ENCODE measurements at places on chromosomes 3 and 15.

GRCh38 chr3:21587894-21588293 lies 163.1 kb downstream of the ZNF385D start:
- no peak for DNase-seq

DNA sequence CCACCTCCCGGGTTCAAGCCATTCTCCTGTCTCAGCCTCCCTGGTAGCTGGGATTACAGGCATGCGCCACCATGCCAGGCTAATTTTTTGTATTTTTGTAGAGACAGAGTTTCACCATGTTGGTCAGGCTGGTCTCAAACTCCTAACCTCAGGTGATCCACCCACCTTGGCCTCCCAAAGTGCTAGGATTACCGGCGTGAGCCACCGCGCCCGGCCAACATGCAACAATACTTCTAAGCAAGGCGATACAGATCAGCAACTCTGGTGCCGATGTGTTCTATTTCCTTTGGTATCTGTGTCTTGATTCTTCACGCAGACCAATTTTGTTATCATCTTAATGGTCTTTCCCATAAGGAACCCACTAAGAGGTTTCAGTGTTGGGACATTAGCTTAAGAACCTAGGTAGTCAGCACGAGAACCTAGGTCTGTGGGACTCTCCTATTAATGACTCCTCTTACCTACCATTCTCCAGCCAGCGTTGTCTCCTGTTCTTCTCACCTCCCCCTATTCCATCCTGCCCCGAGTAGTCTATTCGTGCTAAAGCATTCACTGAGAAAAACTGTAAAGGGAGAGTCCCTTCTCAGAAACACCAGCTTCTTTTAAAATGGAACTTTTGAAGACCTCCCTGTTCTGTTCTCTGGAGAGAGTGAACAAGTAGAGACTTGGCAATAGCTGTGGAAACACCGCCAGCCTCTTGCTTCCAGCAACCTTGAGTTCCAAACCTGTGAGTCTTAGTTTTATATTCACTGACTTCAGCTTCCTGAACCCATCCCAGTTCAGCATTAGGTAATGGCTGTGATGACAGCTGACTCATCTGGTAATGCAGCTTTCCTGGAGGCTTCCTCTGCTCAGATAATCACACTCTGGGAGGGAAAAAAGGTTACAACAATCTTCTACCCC lies 61.2 kb downstream of the TSC22D2 start:
- DNase-seq: no peak

GRCh38 chr3:143526011-143526545 lies 322.2 kb downstream of the SLC9A9 start:
- DNase-seq: no peak

- no peak for DNase-seq
Observed at GRCh38 chr3:68915973-68916372, 16.4 kb downstream of the TAFA4 start.

GRCh38 chr3:189756582-189757078 lies 125.4 kb downstream of the TP63 start:
- no peak for DNase-seq

DNA sequence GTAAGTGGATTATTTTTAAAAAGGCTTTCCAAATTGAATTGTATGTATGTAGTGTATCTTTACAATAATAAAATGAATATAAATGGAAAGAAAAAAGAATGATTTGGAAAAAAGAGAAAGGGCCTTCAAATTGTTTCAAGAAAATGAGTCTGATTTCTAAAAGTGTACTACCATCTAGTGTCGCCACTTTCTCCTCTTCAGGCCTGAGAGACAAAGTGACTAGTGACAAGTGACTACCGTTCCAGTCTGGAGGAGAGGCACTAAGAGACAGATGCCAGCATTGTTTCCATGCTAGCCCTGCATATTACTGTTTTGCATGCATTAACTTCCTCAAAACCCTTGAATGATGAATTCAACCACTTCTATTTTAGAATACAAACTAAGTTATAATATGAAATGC lies 39.3 kb downstream of the P3H2 start:
- DNase-seq: no peak

- DNase-seq: no peak
Observed at GRCh38 chr3:181212271-181212670, 222.7 kb upstream of the DNAJC19 start.

DNA sequence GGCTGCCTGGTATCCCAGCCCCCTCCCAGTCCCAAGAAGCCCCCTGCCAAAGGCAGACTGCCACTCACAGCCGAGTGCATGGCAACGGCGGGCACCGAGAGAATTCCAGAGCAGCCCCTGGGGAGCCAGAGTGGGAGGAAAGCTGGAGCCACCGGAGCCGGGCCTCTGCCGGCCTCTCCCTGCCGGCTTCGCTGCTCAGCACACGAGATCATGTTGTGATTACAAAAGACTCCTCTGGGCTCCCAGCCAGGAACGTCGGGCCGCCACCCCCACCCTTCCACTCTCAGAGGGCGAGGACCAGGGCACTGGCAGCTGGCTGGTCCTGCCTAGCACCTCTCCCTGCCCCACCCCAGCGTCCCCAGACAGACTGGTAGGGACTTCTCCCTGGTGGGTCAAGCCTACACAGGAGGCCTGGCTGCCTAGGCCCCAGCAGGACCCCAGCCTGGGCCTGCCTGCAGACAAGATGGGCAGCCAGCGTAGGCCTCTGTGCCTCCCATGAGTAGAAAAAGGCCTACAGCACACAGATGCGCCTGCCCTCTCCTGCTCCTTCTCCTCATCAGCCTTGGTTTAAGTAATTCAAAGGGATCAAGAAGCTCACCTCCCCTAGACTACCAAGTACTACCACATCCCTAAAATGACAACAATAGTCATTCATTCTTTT lies at the start of gene CCDC9B:
CCDC9B (minus strand) TSS at position 200 of the 661 bp plus-strand sequence; CDS start at position 80, 120 bp downstream.
- DNase-seq: no peak

DNA sequence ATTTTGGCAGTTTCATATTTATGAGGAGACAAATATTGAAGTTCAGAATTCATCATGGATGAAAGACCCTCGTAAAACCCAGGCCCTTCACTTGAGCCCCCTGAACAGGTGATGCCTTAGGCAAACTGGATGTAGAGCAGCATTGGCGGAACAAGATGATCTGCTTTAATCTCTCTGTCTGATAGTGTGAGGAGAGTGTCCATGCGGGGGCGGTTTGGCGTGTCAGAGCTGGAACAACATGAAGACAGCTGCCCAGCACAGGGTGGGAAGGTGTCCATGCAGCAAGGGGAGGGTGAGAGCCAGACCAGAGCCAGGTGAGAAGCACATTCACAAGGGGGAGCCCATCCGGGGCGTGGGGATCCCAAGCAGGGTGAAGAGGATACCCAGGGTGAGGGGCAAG lies 31.8 kb upstream of the ANP32A start:
- no peak for DNase-seq

DNA sequence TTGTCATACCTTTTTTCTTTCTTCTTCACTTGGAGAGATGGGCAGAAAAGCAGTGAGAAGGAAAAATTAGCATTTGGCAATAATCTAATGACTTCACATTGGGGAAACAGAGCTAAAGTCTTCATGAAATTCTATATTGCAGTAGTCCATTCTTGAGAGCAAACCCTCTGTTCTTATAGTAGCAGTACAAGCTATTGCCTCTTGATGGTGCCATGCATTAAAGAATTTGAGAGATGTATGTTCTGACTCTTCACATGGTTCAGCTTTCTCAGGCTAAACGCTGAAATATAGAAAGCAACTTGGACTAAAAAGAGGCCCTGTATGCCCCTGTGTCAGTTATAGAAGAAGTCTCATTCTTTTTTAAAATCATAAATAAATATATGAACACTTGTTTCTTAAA lies 36.0 kb downstream of the PHLDB2 start:
- DNase-seq: no peak

- DNase-seq: no peak
Observed at GRCh38 chr15:90080818-90081393, 21.4 kb downstream of the IDH2 start.

DNA sequence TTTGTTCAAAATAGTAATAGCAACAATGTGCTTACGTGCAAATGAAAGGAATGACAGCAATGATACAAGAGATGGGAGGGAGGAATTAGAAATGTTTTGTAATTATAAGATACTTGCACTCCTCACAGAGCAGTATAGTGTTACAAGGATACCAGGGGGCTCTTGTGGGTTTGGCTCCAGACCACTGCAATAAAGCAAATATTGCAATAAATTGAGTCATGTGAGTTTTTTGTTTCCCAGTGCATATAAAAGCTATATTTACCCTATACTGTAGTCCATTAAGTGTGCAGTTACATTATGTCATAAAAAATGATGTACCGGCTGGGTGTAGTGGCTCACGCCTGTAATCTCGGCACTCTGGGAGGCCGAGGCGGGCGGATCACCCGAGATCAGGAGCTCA lies 864.3 kb downstream of the NSUN3 start:
- DNase-seq: no peak

DNA sequence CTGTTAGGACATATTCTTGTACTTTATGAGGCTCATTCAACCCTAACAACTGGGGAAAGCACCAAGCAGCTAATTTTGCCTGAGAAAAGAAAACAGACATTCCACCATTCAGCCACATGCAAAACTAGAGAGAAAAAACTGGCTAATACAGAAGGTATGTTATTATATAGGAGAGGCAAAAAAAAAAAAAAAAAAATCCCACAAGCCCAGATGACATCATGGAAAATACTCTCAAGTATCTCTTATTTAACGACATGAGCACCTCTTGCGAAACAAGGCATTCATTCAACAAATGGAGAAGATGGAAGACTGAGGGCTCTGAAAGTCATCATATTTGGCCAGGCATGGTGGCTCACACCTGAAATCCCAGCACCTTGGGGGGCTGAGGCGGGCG lies 61.5 kb downstream of the PRICKLE2 start:
- DNase-seq: no peak

DNA sequence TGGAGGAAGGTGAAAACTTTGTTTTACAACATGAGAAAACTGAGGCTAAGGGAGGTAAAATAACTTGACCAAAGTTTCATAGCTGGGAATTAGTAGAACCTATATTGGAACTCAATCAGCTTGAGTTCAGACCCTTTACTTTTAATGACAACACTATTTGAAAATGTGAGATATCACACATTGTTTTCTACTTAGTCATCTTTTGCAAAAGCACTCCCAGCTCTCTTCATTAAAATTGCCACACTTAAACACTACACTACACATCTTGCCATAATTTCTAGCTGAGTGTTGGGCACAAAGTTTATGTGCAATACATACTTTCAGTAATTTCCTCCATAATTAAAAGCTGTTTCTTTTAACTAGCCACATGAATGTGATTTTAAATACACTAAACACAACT lies 230.4 kb upstream of the DCBLD2 start:
- no peak for DNase-seq

DNA sequence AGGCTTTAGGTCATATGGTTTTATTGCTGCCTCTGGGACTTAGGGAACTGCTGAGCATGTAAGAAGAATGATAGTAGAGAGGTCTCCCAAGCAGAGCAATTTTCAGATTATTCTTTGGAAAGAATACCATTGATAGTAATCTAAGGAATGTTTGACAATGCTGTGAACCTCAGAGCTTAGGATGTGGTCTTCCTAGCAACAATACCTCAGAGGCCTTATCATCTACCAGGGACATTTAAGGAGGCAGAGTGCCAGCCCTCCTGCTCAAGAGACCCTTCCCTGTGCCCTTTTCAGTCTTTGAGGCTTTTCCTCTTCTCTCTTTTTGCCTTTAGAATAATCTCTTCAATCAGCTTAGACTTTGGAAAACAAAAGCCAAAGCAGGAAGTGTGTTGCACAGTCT lies 272.1 kb downstream of the OXSM start:
- no peak for DNase-seq

DNA sequence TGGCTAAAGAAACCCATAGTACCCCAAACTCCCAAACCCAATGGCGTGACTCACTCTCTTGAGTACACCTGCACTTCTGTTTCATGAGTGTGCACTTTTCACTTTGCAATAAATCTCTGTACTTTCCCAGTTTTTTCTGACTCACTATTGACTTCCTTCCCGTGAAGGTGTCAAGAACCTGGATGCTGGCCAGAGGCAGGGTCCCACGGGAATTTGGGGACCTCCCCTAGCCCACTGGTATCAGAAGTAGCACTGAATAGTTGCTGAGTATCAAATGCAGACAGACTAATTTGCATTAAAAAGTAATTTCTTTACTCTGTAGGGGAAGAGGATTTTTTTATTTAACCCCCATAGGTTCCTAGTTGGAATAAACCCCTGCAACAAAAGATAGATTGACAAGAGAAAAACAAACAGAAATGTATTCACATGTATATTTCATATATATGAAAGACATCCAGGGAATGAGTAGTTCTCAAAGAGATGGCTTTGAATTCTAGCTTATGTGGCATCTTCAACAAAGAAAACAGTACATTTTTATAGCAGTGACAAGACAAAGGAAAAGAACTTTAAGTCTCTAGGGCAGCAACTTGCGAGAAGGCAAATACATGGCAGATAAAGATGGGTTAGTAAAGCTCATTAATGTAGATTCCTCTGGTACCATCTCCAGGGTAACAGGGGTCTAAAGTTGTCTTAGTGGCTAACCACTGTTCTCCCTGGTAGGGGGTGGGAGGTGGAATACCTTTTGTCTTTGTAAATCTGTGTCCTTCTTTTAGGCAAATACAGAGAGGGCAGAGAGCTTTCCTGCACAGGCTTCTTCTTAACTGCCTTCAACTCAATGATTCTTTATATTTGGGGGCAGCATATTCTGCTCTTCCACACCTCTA lies 385.5 kb upstream of the PDZRN3 start:
- DNase-seq: no peak

GRCh38 chr15:76840830-76841460 lies 64.2 kb downstream of the SCAPER start:
- DNase-seq: no peak

- DNase-seq: no peak
Observed at GRCh38 chr3:77500721-77501120, 460.8 kb downstream of the ROBO2 start.

DNA sequence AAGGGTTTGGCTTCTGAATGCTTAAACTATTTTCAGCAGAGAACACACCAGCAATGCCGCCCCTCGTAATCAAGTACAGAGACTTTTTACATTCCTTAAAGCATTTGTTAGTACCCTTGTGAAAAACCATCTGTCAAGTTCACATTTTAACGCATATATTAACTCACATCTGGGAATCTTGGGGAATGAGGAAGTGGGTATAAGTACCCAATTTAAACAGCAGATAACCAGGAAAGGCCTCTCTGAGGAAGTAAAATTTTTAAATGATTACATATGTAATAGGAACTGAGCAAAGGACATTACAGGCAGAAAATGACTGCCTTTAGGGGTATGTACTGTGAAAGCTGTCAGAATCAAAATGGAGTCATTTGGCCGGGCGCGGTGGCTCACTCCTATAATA lies 12.8 kb upstream of the CFAP44 start:
- no peak for DNase-seq

- DNase-seq: no peak
Observed at GRCh38 chr3:52809149-52809548, 14.6 kb downstream of the ITIH3 start.

DNA sequence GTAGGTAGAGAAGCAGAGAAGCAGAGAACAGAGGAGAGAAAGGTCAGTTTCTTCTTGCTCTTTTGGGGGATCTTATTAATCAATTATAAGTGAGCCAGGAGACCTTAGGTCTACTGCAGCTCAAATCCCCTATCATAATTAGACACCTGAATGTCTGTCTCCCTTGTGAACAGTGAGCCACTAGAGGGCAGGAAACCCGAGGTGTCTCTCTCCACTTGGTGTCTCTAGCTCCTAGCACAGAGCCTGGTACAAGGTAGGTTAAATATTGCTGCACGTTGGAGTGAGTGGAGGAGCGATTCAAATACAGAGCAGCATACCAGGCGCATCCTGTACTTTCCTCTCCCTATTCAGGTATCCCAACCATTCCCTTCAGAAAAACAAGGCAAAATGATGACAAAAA lies 2.0 kb upstream of the ST8SIA2 start:
- peak; percentile 24 for DNase-seq
